ENCODE measurements at places on chromosomes 4 and X. TPM values are rescaled to one million over a fixed set of nuclear protein-coding genes. Genes with fewer than 3 reads are reported as not detected.

DNA sequence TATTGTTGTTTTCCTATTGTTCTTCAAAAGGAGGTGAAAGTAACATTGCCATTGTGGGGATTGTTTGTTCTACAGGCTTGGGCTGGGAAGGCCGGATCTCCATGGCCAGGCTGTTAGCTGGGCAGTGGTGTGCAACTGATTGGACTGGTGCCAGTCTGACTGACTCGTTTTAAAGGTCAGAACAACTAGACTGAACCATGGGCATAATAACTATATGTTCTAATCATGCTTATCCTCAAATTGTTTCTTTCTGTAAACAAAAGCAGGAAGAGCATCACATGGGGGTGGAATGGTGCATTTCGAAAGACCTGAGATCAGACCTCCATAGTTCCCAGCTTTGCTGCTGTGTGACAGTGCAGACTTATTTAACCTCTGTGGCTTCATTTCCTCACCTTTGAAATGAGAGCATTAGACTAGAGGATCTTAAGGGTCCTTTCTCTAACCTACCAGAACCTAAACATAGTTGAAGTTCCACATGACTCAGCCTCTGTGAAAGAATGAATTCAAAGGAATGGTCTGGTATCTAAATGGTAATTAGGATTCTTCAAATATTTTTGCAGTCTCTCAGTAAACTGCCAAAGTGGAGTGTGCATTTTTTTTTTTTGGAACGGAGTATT lies 66.7 kb upstream of the PGRMC2 start:
- H3K27ac ChIP-seq = no peak overlapping the region
- H3K4me1 ChIP-seq = no peaks in the 10 kb centered on the region
- no peak overlapping the region for H3K4me3 ChIP-seq
- H3K27me3 ChIP-seq = no peaks in the 10 kb centered on the region
- H3K36me3 ChIP-seq = no peaks in the 10 kb centered on the region

DNA sequence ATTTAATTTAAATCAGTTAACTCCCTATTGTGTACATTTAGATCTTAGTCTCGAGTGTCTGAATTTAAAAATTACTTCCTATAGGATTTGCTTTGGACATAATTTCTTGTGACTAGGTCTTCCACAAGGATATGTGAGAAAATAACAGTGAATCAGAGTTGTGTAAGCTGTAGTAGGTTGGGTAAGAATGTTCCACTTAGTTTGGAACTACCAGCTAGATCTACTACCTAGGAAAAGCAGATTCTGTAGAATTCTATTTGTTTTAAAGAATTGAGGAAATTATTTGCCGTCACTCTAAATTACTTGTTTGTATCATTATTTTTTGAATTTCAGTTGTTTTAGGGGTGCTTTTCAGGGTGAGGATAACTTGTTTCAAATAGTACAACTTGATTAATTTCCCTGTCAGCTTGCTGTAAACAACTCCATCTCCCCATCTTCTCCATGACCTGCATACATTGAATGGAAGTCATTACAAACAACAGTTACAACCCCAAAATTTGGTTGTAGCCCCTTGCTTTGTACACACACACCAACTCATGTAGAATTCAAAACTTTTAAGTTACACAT lies 1.3 kb downstream of the MTHFD2L start:
- no peak overlapping the region for H3K4me3 ChIP-seq
- peaks cover 17% of the 10 kb centered on the region for H3K4me1 ChIP-seq
- no peaks in the 10 kb centered on the region for H3K27me3 ChIP-seq

DNA sequence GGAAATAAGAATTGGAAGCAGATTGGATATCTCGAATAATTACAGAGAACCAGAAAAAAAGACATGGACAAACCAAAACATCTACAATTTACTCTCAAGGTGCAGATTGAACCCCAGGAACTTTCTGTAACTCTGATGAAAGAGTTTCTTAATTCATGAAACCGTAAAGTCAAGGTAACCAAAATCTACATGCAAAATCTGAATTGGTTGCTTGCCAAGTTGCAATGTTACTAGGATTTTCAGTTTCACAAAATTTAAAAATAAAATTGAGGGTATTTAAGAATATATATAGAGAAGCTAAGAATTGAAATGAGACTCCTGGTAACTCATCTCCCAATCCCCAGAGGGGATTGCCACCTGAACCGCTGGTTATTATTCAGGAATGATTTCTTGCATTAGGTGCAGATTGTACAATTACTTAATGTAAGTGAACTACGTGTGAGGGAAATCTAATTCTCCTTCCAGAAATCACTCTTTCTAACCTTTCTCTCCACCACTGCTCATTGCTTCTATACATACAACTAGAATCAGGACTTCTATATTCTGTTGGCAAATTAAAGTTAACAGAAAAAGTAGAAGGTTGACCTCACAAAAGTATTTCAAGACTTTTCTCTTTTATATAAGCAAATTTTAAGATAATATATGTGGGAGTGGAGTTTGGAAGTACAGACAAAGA lies 221.5 kb upstream of the NDST4 start:
- H3K4me1 ChIP-seq = no peaks in the 10 kb centered on the region
- DNase-seq = no peak
- no peaks in the 10 kb centered on the region for H3K36me3 ChIP-seq
- no peak overlapping the region for H3K27ac ChIP-seq

DNA sequence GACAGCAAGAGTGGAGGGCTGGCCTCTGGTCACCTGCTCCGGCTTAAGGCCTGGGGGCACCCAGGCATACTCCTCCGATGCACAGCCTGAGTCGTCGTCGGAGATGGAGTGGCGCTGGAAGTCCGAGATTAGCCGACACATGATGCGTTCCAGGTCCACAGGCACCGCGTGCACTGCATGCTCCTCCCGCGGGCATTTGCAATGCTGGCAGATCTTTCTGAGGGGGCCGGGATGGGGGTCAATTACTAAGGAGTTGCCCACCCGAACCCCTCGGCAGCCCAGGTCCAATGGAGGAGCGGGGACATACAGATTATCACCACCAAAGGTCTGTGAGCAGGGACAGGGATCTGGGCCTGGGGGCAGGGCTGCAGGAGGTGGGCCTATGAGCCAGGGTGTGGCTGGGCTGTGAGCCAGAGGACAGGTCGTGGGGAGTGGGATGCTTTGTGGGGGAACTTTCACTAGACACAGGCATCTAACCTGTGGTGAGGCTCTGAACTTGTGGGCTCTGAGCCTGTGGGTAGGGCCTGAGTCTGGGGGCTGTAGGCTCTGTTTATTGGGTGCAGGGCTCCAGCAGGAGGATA lies 2.4 kb downstream of the PRICKLE3 start:
- no peaks in the 10 kb centered on the region for H3K27me3 ChIP-seq
- H3K36me3 ChIP-seq = no peaks in the 10 kb centered on the region
- DNase-seq = no peak
- no peak overlapping the region for H3K4me3 ChIP-seq

GRCh38 chrX:68940601-68941000 lies 111.8 kb downstream of the EFNB1 start:
- H3K27ac ChIP-seq = no peak overlapping the region
- no peaks in the 10 kb centered on the region for H3K36me3 ChIP-seq
- H3K4me3 ChIP-seq = no peak overlapping the region
- H3K4me1 ChIP-seq = no peaks in the 10 kb centered on the region

Gene DUX4
- total RNA-seq = not detected

Gene RASL11B
- not detected for total RNA-seq

Measured in CD4-positive, alpha-beta memory T cell (primary cell).